ENCODE measurements at places on chromosomes 11 and 22.

GRCh38 chr22:37337204-37337943 is 55.1 kb downstream of the CYTH4 start:
- DNase-seq = no peak

DNA sequence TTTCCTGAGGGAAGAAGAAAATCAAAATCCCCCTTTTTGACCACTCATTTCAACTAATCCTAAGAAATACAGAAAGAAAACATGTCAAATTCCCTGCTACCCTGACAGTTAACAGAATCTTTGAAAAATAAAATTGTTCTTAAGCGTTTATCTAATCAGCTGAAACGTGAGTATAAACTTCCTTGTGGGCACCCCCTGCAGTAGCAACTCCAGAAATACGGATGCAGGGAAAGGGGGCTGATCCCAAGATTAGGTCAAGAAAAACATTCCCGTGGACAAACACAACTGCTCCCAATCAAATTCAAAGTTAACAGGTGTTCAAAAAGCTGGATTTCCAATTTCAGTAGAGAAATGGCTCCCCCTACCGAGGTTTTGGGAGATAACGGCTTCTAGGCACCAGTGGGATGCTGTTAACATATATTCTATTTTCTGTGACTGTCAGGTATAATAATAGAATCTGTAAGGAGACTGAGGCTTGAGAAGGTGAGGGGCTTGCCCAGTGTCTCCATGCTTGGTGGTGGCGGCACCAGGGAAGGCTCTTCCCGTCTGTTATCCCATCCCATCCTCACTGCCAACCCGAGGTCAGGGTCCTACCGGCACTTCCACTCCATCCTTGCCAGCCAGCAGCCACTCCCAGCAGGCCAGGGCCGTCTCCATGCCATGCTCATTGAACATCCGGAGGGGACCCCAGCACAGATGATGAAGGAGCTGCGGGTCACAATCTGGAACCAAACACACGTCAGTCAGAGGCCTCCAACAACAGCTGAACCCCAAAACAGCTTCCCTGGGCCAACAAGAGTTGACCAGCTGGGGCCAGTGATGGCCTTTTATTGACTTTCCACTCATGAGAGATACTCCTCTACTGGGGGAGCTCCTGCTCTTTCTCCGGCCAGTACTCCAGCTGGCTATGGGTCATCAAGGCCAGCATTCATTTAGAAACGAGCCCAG is 32.0 kb upstream of the SERPIND1 start:
- no peak for DNase-seq

DNA sequence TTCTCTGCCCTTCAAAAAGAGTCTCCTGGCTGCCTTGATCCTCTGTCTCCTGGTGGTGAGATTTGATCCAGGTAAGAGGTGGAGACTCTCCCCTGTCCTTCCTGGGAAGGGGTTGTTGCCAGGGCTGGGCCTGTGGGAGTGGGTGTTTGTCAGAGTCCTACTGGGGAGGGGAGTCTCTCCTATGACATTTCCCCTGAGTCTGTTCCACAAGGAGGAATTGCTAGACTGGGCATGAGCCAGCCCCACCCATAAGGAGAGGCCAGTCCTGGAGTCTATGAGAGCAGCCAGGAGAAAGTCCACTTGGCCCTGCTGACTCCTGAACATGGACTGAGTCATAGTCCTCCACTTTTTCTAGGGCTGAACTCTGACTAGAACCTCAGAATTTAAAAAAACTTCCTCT is 7.4 kb downstream of the PEX26 start:
- DNase-seq = no peak

- no peak for DNase-seq
Observed at GRCh38 chr11:1568441-1568911, 3.6 kb downstream of the DUSP8 start.

DNA sequence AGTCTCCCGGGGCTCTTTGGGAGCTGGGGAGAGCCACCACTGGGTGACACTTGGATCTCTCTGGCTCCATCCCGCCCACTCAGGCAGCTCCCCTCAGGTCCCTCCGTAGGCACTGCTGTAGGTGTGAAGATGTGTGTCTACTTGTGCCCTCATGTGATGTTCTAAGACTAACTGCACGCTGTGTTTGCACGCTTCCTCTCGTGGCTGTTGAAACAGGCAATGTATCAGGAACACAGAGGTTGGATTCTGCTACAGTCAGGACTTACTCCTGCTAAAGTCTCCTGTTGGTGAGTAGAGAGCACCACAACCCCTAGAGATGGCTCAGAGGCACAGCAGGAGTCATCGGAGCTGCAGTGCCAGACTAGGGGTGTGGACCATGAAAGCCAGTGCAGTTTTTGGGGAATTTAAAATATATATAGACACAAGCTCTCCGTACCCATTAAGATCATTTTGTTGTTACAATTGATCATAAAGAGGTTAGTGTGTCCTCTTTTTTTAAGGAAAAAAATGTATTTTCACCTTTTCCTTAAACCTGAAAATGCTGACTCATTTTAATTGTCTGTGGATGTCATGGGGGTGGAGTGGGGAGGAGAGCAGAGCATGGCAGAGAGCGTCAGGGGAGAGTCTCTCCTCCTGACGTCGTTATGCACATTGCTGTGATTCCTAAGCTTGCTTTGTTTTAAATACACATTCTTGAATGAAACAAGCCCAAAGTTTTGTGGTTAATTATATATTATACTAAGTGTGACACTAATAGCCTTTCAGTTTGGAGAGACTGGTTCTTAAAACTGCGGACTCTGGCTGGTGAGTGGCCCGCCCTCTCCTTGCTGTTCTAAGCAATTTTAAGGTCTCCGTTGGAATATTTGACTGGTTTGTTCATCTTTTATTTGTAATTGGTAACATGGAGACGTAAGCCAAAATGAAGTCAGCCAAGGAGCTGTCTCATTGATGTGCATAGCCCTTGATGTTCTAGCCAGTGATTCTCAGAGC is 16.2 kb upstream of the CTTN start:
- DNase-seq = no peak

DNA sequence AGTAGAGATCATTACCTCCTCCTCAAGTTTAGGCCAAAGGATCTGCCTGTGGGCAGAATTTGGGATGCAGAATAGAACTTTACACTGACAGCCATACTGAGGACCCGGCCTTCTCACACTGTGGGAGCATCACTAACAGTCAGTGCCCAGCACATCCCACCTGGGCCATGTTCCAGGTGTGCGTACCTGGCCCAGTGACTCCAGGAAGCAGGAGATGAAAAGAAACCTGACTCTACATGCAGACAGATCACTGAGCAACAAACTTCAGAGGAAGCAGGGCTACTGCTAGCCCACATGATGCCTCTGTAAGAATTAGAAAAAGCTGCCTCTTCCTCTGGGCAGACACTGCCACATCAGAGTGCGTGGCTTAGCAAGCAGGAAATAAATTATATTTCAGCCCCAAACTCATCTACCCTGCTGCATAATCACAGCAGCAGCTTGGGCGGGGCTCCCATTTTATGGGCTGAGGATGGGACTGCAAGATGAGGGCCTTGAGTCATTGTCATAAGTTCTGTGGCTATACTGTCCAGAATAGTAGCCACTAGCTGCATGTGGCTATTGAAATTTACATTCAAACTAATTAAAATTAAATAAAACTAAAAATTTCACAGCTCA is 6.0 kb upstream of the LMO2 start:
- no peak for DNase-seq

DNA sequence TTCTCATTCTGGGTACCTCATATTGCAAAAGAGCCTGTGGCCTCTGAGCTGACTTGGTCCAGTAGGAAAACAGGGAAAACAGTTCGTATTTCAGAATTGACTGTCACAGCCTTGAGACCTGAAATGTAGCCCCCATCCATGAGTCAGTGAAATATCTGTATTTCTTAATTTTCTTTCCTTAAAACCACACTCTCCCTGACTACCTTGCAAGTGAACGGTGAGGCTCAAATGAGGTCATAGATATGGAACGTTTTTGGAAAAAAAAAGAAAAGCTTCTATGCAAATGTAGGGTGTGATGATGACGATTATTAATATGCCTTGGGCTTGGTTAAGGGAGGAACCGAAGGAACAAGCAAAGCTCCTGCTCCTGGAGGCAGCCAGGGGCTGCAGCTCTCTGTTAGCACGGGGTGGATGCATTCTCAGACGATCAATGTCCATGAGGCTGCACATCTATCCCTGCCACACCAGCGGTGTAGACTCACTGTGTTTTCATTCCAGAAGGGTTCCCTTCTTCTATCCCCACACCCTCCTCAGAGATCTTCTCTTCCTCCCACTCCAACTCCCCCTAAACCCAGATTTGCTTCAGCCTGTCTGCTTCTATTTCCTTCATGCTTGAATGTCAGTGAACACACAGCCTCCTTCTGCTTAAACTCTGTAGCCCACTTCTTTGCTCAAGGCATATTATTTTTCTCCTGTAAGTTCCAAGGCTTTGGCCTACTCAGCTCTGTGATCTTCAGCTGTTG is 29.2 kb upstream of the SCN3B start:
- DNase-seq = no peak

- no peak for DNase-seq
Observed at GRCh38 chr11:47940904-47941649, 39.3 kb upstream of the PTPRJ start.

DNA sequence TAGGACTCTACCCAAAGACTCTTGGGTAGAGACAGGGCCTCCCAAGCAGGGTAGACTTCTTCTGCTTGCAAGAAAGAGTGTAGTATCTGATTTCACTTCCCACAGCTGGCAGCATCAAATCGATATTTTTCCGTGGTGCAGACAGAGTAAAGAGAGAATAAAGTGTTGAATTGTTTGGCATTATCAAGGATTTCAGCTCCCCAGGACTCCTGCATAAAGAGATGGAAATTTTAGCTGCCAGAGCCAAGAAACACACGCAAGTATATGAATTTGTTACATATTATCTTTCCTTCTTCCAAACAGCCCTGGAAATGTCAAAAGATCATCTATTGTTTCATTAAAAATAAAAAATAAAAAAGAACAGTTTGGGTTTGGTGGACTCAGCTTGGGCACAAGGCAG is 136.8 kb downstream of the PKNOX2 start:
- DNase-seq = no peak

DNA sequence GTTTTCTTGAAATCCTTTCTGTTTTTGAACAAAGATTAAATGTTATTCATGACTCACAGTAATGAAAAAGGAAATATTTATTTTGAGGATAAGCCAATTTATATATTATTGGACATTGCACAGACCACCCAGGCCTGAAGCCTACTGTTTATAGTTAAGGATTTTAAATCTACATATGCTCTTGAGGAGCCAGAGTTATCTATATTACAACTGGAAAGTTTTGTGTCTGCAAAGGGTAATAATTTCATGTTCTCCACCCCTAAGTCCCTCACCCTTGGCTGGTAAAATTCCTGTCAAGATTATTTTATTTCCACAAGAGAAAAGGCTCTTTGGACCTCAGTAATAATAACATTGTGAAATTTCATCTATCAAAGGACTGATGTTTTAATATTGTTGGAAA is 228.2 kb downstream of the TMEM135 start:
- no peak for DNase-seq

DNA sequence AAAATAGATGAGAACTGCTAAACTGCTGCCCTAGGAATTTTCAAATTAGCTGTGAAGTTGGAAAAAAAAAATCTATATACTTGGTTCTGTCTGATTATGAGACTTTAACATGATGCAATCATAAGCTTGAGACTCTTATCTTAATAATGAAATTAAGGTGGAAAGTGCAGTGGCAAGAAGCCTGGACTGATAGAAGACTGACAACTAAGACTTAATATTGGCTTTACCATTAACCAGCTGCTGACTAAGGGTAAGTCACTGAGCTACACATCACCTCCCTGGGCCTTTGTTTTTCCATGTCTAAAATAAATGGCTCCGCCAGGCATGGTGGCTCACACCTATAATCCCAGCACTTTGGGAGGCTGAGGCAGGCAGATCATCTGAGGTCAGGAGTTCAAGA is 56.9 kb downstream of the SLC35F2 start:
- DNase-seq = peak; percentile 53

DNA sequence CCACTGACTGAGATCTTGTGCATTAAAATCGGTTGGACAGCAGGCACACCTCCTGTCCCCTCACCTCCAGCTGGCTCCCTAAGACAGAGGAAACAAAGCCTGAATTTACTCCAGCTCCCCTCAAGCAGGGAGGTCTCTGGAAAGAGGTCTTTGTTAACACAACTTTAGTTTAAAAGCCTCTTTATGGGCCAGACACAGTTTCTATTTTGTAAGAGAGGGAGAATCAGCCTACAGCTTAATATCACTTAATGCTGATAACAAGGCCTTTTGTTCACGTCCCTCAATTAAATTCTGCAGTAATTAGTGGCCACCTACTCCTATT is 36.3 kb downstream of the PLEKHA7 start:
- DNase-seq = no peak

- DNase-seq = no peak
Observed at GRCh38 chr22:20992056-20992442, 9.9 kb downstream of the THAP7 start.

DNA sequence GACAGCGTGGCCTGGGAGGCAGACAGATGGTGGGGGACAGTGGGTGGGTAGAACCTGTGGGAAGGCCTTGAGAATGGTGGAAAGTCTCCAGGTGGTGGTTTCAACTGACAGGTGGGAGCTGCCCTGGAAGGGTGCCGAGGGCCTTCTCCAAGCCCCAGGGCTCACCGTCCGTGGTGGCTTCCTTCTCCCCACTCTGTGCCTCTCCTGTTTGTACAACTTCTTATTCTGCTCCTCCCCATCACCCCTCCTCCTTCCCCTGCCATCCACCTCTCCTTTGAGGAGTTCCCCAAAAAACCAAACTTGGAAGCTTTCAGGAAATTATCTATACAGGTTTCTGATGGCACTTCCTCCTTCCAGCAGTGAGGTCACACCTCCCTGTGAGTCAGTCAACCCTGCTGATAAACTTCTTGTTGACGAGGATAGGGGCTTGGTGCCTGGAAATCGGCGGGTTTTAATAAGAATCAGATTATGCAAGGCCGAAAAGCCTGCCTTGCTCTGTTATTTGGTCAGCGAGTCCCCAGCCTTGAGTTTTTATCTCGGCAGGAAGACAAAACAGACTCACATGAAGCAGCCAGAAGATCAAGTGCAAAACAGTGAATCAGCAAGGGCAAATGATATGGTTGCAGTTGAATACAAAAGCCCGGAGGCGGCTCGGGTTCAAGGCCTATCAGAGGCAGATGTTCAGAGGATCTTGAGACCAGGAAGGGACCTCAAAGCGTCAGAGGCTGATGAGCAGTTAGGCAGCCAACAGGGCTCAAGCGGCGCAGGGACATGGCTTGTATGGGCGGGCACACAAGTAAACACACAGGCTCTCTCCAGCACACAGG is 9.5 kb upstream of the ST3GAL4 start:
- no peak for DNase-seq
